ENCODE measurements at places on chromosomes 4 and X. TPM values are rescaled to one million over a fixed set of nuclear protein-coding genes. Genes with fewer than 3 reads are reported as not detected.

- H3K27ac ChIP-seq, result no peak overlapping the region
- no peaks in the 10 kb centered on the region for H3K36me3 ChIP-seq
- no peaks in the 10 kb centered on the region for H3K27me3 ChIP-seq
- no peak for DNase-seq
- H3K4me1 ChIP-seq, result no peaks in the 10 kb centered on the region
- H3K4me3 ChIP-seq, result no peak overlapping the region
Observed at GRCh38 chr4:41600243-41600912, 62.4 kb downstream of the LIMCH1 start.

The SPIN4 gene
- total RNA-seq, result 4.5 TPM

GRCh38 chrX:8783097-8783713 lies 18.0 kb downstream of the FAM9A start:
- peak; percentile 29 for DNase-seq
- no peaks in the 10 kb centered on the region for H3K27me3 ChIP-seq
- H3K4me1 ChIP-seq, result peaks cover 3% of the 10 kb centered on the region
- H3K36me3 ChIP-seq, result no peaks in the 10 kb centered on the region
- no peak overlapping the region for H3K4me3 ChIP-seq
- H3K27ac ChIP-seq, result no peak overlapping the region

- no peak overlapping the region for H3K27ac ChIP-seq
- H3K4me1 ChIP-seq, result no peaks in the 10 kb centered on the region
- no peak for DNase-seq
- no peaks in the 10 kb centered on the region for H3K36me3 ChIP-seq
- H3K27me3 ChIP-seq, result peaks cover 13% of the 10 kb centered on the region
Observed at GRCh38 chr4:118318931-118319330, 33.9 kb downstream of the PRSS12 start.

- peak overlapping the region; percentile 45 for H3K4me3 ChIP-seq
- H3K36me3 ChIP-seq, result peaks cover under 1% of the 10 kb centered on the region
- peak overlapping the region; percentile 11 for H3K27ac ChIP-seq
- peaks cover 28% of the 10 kb centered on the region for H3K4me1 ChIP-seq
- no peaks in the 10 kb centered on the region for H3K27me3 ChIP-seq
- no peak for DNase-seq
Observed at GRCh38 chr4:119284876-119285780, 36.8 kb downstream of the FABP2 start.

DNA sequence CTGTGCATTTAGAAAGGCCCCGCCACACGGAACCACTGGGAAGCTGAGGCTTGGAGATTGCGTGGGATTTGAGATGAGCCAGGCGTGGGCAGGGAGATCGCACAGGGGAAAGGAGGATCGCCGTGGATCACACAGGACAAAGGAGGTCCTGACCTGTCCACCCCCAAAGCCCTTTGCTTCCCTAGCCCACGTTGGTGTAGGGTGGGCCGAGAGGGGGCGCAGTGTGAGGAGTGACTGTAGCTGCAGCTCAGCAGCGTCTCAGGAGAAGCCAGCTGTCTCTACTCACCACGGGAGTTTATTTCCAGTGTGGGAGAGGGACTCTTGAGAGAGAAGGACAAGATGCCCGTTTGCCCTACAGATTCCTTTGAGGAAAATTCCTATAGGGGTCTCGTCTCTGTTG lies 62.1 kb downstream of the TBL1X start:
- no peak for DNase-seq
- no peak overlapping the region for H3K4me3 ChIP-seq
- H3K27ac ChIP-seq, result no peak overlapping the region
- H3K36me3 ChIP-seq, result no peaks in the 10 kb centered on the region

- no peak overlapping the region for H3K4me3 ChIP-seq
- no peaks in the 10 kb centered on the region for H3K36me3 ChIP-seq
- no peak overlapping the region for H3K27ac ChIP-seq
- DNase-seq, result no peak
- peaks cover 10% of the 10 kb centered on the region for H3K4me1 ChIP-seq
- H3K27me3 ChIP-seq, result no peaks in the 10 kb centered on the region
Observed at GRCh38 chr4:176439611-176440010, 119.8 kb downstream of the SPCS3 start.

DNA sequence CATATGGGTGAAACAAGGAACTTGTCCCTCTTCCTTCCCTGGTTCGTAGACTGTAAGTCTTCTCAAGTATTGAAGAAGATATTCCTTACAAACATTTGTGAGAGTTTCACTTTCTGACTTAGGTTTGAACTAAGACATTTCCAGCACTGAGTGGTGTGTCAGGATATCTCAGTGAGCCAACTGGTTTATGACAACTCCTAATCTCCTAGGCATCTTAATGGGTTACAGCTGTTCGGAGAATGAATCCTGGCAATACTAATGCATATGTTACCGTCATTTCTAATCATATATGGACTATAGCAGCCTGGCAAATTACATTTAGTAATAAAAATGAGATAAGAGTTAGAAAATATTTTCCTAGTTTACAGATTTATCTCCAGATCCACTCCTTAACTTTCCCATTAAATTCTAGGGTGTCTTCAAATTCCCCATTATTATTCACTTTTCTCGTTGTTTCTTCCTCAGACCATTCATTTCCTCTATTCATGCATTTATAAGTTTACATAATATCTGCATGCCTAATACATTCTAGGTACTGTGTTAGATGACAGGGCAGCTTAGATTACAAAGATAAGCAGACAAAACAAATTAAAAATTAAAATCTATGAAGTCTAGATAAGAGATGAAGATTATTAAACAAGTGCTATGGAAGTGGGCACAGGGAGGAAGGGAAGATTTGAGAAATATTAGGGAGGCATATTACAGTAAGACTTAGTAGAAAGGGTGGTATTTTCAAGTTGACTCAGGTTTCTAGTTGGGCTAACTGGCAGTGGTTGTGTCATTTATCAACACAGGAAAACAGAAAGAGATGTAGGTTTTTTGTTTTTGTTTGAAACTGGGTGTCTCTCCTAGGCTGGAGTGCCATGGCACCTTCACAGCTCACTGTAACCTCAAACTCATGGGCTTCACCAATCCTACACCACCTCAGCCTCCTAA lies 173.9 kb downstream of the WDFY3 start:
- H3K27ac ChIP-seq, result no peak overlapping the region
- H3K4me1 ChIP-seq, result no peaks in the 10 kb centered on the region
- H3K27me3 ChIP-seq, result no peaks in the 10 kb centered on the region
- no peaks in the 10 kb centered on the region for H3K36me3 ChIP-seq
- DNase-seq, result no peak
- no peak overlapping the region for H3K4me3 ChIP-seq

- H3K27me3 ChIP-seq, result no peaks in the 10 kb centered on the region
- H3K27ac ChIP-seq, result no peak overlapping the region
- no peak overlapping the region for H3K4me3 ChIP-seq
- no peak for DNase-seq
- H3K4me1 ChIP-seq, result no peaks in the 10 kb centered on the region
Observed at GRCh38 chrX:445727-446126, 59.0 kb upstream of the PPP2R3B start.

DNA sequence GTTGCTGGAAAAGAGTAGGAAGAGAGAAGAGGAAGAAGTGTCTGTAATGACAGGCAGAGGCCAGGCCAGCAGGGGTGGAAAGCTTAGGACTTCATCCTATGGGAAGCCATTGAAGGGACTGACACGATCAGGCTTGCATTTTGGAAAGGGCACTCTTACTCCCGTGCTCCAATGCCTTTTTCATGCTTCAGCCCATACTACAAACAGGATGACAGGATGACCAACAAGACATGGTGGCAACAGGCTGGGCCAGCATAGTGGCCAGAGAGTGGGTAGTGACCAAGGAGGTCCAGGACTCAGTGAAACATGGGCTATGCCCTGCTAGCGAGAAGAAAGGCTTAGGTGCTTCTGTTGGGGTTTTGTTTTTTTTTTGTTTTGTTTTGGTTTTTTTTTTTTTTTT lies 2.6 kb upstream of the KLF3 start:
- H3K4me3 ChIP-seq, result no peak overlapping the region
- peaks cover 51% of the 10 kb centered on the region for H3K4me1 ChIP-seq
- no peaks in the 10 kb centered on the region for H3K36me3 ChIP-seq
- H3K27me3 ChIP-seq, result no peaks in the 10 kb centered on the region
- no peak overlapping the region for H3K27ac ChIP-seq

- no peaks in the 10 kb centered on the region for H3K4me1 ChIP-seq
- no peak overlapping the region for H3K4me3 ChIP-seq
- H3K36me3 ChIP-seq, result no peaks in the 10 kb centered on the region
- DNase-seq, result no peak
- H3K27ac ChIP-seq, result no peak overlapping the region
Observed at GRCh38 chrX:10828640-10829039, 208.3 kb upstream of the MID1 start.

DNA sequence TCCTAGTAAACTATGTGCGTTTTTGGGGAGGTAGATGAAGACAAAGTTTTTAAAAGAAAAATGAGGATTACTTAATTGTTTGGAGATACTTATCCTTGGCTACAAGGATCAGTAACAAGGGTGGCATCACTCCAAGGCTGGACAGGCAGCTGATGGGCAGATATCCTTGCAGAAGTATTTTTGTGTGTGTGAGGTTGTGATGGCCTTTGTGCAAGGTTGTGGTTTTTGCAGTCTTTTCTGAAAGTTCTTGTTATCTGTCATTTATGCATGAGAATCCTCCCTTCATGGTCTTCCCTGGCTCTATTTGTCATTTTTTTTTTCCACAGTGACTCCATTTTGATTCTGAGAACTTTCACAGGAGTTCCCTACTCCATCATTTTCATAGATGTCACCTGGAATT lies 96.0 kb upstream of the C1GALT1C1 start:
- no peaks in the 10 kb centered on the region for H3K36me3 ChIP-seq
- no peak overlapping the region for H3K4me3 ChIP-seq
- no peak overlapping the region for H3K27ac ChIP-seq
- no peak for DNase-seq
